ENCODE measurements at places on chromosomes 12 and 14.
A peak's percentile ranks its signal among the peaks of the same experiment; 100 is the strongest.

DNA sequence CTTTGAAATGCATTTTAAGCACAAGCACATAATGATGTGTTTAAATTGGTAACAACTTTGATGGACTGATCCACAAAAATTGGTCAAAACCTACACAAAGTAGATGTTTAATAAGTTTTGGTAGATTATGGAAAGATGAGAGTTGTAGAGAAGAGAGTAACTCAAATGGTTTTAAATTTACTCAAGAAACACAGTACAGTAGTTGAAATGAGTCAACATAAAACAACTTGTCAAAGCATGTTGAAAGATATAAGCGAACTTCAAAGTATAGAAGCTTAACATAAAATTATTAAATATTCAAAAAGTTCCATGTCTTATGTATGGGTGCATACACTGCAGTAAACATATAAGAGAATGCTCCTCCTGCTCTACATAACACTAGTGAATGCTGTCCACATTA is 49.4 kb downstream of the KITLG start:
- DNase-seq, result no peak

DNA sequence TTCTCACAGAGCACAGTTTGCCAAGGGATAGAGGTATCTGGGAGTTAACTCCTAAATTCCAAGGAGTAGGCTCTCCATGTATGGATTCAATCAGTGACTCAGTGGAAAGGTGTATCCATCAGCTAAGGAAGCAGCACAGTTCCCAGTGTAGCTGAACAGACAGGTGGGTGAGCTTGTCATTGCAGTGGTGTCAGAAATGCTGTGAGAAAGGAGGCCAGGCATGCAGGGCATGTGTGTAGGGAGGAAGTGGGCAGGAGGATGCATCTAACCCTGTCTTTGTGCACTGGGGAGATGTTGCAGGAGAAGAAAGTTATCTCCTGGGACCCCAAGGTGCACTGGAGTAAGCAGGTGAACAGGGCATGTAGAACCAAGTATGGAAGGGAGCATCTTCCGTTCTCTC is 539.0 kb downstream of the VRK1 start:
- no peak for DNase-seq

GRCh38 chr14:70828188-70828587 is 18.9 kb upstream of the MAP3K9 start:
- no peak for DNase-seq

GRCh38 chr14:54301359-54301758 is 95.4 kb upstream of the CDKN3 start:
- no peak for DNase-seq

- DNase-seq, result no peak
Measured at GRCh38 chr14:64349741-64350490, 38.2 kb upstream of the MTHFD1 start.

DNA sequence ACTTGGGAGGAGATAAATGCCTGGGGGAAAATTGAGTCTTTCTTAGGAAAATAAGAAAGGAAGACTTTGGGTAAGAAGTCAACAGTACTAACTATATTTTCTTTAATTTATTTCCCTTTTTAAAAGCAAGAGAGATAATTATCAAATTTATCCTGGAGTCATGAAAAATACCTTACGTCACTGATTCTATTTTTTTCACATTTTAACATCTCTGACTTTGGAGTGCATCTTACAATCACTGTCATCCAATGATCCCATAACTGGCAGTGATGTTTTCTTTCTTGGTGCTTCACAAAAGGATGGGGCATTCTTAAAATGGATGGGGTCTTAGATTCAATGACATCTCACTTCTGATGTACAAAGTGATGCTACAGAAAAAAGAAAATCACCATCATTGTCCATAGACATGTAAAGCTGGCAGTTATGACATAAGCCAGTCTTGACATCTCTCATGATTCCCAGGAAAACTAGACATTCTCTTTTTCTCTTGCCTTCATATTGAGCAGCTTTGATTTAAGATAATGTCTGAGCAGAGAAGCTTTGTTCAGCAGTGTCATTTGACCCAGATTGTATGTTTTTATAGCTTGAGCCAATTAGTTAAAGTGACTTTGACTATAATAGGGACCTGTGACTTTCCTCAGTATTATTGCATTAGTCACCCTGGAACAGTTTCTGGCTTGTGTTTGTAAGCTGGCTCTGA is 236.2 kb downstream of the EGLN3 start:
- DNase-seq, result no peak

GRCh38 chr12:109450980-109451379 is 26.1 kb downstream of the KCTD10 start:
- no peak for DNase-seq

DNA sequence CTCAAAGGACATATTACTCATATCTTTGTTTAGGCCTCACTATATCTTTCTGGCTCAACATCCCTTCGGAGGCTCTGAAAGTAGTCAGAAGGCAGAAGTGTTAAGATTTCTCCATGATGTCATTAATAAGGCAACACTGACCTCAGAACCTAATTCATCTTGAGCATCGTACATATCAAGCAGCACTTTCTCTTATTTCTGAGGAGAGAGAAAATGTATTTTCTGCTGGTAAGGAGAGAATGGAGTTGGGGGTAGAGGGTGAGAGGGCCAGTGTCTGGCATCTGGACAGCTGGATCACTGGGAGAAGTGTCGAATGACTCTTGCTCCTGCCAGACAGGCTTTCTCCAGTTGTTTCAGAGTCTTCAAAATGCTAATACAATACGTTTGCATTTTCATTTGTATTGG is 213.2 kb upstream of the PRICKLE1 start:
- no peak for DNase-seq

- no peak for DNase-seq
Measured at GRCh38 chr12:40769846-40770245, 77.6 kb downstream of the CNTN1 start.

- no peak for DNase-seq
Measured at GRCh38 chr14:50403419-50403818, 6.7 kb upstream of the CDKL1 start.

DNA sequence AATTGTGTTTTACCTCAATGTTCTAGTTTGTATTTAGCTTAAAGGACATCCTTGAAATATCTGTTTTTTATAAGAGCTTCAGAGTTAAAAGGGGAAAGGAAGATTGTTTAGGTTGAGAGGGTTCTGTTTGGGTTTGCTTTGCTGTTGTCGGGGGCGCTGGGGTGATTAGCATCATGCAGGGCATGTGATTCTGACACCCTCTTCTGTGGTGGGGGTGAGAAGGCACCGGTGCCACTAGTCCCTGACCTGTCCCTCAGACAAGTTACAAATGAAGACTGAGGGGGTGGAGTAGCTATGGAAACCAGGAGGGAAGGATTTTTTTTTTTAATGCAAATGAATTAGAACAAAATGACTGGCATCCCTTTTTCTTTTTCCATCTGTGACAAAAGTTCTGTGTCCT is 291.3 kb downstream of the RPAP3 start:
- DNase-seq, result no peak

- no peak for DNase-seq
Measured at GRCh38 chr12:87119713-87120112, 863.5 kb upstream of the MGAT4C start.

GRCh38 chr12:105613887-105614286 is 283.4 kb downstream of the C12orf75 start:
- no peak for DNase-seq

DNA sequence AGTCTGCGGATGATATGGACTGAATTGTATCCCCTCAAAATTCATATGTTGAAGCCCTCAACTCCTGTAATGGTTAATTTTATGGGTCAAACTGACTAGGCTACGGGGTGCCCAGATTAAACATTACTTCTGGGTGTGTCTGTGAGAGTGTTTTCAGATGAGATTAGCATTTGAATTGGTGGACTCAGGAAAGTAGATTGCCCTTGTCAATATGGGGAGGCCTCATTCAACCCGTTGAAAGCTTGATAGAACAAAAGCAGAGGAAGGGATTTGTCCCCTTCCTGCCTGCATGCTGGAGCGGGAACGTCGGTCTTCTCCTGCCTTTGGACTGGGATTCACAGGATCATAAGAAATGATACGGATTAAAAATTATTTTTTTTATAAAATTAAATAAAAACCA is 84.5 kb downstream of the BBS10 start:
- no peak for DNase-seq

GRCh38 chr14:42470427-42470719 is 863.7 kb downstream of the LRFN5 start:
- no peak for DNase-seq

DNA sequence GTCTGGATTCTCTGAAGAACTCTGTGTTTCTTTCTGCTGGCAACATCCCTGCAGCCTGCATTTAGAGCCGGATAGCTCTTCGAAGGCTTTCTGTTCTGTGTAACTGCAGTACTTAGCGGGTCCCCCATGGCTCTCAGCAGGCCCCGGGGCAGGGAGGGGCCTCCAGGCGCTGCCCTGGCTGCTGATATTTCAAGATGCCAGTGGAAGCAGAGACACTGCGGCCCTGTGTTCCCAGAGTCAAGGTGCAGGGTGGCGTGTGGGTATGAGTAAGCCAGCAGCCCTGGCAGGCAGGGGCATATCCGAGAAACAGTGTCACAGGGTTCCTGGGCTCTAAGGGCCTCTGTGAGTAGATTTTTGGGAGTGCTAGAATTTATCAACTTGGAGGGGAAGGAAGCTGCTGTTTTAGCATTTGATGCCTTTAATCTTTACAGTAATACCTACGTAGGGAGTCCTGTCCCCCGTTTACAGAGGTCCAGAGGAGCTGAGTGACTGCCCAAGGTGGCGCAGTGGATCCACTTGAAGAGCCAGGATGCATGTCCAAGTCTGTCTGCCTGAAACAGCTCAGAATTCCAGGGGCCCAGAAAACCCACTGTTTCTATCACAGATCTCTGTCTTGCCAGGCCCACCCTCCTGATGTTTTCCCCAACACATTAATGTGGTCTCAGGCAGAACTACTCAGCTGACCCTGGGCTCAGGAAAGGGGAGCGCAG is 16.2 kb downstream of the ESRRB start:
- peak; percentile 27 for DNase-seq

DNA sequence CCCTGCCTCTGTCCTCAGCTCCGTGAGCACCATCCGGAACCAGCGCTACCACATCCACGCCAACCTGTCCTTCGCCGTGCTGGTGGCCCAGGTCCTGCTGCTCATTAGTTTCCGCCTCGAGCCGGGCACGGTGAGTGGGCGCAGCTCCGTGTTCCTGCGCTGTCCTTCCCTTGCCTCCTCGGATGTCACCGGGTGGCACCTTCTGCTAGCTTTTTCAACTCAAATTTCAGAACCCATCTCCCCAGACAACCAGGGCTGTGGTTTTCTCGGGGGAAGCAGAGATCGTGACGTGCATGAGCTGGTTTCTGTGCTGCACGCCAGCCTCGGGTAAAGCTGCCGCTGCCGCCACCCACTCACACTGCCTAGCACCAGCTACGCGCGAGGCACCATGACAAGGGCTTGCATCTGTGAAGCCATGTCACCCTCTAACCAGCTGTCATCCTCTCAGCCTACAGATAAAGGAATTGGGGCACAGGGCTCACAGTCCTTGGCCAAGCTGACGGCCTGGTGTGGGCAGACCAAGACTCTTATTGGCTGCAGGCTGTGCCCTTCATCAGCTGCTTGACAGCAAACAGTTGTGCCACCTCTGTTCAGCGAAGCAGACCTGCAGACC is 152.1 kb downstream of the ADGRD1 start:
- DNase-seq, result no peak

- DNase-seq, result no peak
Measured at GRCh38 chr12:66590275-66590985, 88.4 kb downstream of the GRIP1 start.

GRCh38 chr12:57523706-57524614 is 1.3 kb downstream of the MBD6 start:
- DNase-seq, result no peak

GRCh38 chr14:99426813-99427346 is 53.8 kb downstream of the SETD3 start:
- no peak for DNase-seq

DNA sequence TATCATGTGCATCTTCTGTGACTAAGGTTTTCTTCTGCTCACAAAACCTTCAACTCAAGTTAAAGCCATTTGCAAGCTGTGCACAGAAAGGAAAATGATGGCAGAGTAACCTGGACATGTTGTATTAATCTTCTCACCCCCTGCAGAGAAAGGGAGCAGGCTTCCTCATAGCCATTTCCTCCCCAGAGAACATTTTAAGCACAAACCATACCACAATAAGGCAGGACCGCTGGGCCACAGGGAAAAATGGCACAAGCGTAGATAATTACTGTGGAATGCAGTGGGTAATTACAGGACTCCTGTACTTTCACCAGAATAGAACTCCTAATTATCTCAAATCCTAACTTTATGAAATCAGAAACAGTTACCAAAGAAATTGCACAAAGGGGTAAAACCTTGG is 215.7 kb downstream of the KIF21A start:
- DNase-seq, result no peak

DNA sequence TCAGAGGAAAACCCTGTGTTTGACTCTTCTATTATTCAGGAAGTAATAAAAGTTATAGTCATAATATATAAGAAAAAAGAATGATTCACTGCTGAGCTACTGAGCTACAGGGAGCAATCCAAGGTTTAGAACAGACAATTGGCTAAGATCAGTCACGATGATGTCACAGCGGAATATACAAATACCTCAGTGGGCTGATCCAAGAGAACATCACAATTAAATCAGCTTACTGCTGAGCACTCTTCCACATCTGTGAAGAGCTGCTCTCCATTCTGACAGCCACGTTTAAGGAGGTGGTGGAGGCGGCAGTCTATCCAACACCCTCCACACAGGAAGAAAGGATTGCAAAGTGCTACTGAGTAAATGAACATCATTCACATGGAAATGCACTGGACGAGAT is 271.0 kb downstream of the APAF1 start:
- no peak for DNase-seq

DNA sequence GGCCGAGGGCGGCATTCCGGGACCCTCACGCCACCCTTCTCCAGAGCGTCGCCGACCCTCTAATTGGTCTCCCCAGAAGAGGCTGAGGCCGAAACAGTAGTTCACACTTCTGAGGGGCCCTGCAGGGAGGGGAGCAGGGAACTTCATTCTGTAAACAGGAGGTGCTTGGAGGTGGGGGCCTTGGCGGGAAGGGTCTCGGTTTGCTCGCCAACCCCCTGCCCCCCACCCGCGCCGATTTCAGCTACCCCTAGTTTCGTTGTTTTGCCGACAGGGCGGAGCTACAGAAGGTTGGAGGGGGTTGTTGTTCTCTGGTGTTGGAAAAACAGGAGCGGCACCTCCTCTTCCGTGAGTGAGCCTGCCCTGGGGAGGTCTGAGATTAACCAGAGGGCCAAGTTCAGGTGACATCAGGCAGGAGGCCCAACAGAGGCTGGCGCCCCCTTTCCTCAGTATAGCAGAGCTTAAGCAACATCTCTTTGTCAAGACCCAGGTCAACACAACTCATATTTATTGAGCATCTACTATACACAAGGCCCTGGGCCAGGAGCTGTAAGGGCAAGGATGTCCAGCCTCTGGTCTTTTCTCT is 682 bp downstream of the ERBB3 start:
- no peak for DNase-seq
